ENCODE measurements at places on chromosomes 11 and 22. TPM values are rescaled to one million over a fixed set of nuclear protein-coding genes. Genes with fewer than 3 reads are reported as not detected.

GRCh38 chr11:79087238-79087960 lies 353.4 kb downstream of the TENM4 start:
- no peak for DNase-seq

DNA sequence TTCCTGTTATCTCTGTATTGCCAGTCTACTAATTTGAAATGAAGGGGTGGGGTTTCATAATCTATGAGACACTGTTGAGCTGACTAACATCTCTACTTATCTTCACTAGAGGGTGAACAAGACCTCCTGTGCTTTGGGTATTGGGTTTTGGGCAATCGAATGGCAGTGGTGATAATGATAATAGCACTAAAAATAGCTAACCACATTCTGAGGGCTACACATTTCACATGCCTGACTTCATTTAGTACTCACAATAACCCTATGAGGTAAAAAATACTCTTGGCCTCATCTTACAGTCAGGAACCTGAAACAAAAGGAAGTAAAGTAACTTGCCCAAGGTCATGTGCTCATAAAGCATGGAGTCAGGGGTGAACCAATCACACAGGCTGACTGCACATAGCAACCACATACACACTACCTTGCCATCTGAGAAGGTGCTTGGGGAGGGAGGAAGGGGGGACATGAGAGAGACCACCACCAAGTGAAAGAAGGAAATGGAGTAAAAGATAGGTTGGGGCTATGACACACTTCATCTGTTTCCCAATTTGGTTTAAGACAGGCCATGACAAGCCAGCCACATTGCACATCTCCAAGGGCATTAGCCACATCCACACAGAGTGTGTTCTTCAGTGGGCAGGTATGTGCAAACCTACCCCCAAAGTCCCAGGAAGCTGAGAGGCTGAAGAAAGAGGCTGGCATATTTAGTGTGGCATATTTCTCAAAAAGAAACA lies 387.6 kb upstream of the DDI1 start:
- no peak for DNase-seq

DNA sequence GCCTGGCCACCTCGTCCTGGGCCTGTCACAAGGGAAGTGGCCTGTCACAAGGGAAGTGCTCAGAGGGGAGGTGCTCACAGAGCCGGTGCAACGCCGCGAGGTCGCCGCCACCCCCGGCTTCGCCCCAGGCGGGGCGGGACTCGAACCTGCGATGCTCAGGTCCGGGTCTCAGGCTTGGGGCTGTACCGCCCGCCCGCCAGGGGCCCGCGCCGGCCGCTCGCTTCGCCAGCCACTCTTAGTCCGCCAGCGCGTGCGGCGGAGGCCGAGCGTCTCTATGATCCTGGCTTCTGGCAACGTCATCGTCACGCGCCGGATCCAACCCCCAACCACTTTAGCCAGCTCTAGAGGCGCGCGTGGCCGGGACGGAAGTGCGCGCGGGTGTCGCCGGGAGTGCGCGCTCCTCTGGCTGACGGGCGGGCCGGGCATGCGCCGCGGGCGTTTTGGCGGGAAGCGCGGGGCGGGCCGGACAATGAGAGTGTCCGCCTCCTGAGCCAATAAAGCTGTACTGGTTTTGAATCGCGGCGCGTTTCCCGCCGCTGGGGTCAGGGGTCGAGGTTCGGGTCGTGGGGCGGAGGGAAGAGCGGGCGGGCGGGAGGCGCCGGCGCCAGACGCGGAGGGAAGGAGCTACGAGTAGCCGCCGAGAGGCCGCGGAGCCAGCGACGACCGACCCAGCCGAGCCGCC lies at the start of gene TRMT2A:
Gene TRMT2A, minus strand, starts transcription at position 276 of the 682 bp plus-strand sequence. CDS start 320 bp downstream, outside the sequence.
- peak; percentile 97 for DNase-seq

GRCh38 chr11:14422052-14422813 lies 63.2 kb upstream of the RRAS2 start:
- DNase-seq = peak; percentile 60

GRCh38 chr11:9653871-9654270 lies 10.0 kb upstream of the SWAP70 start:
- no peak for DNase-seq

- DNase-seq = no peak
Observed at GRCh38 chr11:121445071-121445768, 6.9 kb upstream of the SORL1 start.

- DNase-seq = no peak
Observed at GRCh38 chr11:104704888-104705287, 193.4 kb downstream of the CASP12 start.

- peak; percentile 70 for DNase-seq
Observed at GRCh38 chr11:11842421-11843008, 743 bp downstream of the USP47 start.

DNA sequence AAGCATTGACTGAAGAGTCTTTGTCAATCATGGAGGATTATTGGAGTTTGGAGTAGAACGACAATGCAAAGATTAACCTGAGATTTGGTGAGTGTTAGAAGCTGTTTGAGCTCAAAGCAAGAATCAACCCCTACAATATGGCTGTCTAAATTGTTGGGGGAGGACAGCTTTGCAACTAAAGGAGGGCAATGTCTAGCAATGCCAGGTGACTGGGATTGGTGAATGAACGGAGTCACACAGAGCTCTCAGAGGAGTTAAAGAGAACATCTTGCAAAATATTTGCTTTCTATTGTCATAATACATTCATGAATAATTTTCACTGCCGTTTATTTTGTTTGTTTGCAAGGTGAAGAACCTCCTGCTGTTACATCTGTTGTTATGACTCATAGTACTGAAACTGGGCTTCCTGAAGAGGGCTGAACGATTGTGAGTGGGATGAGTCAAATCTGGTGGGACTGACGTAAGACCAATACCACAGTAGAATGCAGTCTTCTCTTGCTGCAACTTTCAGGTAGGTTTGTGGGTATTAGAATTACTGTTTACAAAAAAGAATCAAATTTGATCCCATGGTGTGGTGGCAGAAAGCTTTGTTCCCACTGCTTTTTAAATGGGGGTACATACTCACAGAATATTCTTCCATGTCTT lies 281.9 kb downstream of the CADM1 start:
- DNase-seq = no peak

DNA sequence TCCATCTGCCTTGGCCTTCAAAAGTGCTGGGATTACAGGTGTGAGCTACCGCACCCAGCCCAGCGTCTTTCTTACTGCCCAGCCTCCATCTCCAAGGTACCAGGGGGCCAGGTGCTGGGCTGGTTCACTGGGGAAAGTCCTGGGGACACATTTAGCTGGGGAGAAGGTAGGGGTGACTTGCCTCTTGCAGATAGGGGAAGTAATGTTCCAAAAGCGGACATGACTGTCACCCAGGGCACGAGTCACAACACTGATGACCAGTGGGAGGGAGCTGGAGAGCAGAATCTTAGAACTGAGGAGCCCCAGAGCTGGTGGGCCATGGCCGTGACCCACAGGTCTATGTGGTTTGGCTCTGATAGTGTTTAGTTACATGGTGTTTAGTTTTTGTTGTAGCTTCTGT lies 2.4 kb upstream of the SLC15A3 start:
- DNase-seq = no peak

- no peak for DNase-seq
Observed at GRCh38 chr11:10522921-10523320, 18.1 kb downstream of the RNF141 start.

DNA sequence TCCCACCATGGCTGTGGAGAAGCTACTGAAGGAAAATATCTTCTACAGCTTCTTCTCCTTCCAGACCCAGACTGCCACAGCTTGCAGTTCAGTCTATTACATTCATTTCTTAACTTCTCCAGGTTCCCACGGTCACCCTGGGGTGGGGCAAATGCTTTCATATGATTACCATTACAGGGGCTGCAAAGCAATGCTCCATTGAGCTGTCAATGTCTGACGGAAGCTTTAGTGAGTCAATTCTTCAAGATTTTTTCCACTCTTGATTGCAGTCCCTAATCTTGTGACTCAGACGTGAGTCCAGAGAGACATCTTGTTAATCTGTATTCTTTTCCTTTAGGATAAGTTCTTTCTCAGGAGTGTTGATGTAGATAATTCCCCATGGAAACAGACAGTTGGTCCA lies 233.4 kb upstream of the DDI1 start:
- DNase-seq = no peak

- DNase-seq = peak; percentile 50
Observed at GRCh38 chr11:67484847-67485311, 2.1 kb downstream of the AIP start.

DNA sequence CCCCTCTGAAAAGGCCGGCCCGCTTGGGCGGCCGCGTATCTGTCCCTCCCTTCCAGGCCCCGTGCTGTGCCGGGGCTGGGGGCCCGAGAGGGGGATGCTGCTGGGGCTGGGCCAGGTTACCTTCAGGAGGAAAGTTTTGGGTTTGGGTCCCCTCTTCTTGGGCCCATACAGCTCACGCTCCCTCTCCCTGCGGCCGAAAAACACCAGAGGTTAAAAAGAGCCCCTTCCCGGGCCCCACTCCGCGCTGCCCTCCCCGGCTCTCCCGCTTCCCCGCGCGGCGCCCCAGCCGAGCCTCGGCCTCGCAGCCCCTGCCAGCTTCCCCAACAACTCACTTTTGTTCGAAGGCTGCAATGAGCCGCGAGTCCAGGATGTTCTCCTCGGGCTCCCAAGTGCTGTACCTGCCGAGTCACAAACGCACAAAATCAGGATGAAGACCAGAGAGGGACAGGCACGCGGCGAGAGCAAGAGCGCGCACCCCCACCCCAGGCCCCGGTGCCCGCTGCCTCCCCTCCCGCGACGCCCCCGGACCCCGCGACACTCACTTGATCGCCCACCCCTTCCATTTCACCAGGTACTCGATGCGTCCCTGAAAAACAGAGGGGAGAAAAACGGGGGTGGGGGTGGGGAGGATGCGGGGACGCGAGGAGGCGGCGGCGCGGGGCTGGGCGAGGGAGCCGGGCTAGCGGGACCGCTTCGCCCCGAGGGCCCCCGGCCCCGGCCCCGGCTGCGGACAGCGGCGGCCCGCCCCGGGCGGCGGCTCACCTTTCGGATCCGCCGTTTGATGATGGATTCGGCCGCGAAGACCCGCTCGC lies 450 bp downstream of the CBX6 start:
- no peak for DNase-seq

DNA sequence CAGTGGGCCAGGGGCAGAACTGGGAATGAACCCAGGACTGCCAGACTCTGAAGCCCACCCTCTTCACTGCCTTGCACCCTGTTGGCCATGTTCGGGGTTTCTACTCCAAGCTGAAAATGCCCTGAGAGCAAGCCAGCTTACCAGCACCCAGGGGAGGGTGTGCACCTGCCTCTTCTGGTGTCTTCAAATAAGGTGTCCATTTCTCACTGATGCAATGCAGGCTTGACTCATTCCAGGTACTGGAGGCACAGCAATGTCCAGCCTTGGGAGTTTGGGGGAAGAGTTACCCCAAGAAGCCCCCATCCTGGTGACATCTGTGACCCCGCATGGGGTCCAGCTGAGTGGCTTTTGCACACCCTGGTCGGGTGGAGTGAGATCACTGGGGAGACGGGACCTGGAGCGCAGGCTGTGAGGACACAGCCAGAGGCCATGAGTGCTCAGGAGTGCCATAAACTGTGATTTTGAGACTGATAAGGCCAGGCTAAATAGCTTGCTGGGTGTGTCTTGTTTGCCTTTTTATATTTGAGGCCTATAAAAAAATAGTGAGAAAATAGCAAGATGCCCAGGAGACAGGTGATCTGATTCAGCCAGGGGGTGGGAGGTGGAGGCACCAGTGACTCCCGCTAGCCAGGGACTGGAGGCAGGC lies 4.6 kb upstream of the CERK start:
- no peak for DNase-seq

DNA sequence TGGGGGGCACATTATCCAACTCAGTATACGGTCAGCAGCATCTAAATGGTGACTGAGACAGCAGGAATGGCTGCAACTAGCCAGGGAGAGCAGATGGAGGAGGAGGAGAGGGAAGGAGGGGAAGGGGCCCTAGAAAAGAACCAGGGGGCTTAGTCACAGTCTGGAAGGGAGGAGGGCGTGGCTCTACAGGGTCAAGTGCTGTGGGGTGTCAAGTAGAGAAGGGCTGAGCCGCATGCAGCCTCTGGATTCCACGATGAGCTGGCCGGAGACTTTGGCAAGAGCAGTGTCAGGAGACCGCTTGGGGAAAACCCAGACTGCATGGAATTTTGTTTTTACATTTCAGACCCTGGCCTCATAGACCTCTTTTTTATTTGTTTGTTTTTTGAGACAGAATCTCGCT lies 25.8 kb upstream of the PPFIA1 start:
- no peak for DNase-seq

DNA sequence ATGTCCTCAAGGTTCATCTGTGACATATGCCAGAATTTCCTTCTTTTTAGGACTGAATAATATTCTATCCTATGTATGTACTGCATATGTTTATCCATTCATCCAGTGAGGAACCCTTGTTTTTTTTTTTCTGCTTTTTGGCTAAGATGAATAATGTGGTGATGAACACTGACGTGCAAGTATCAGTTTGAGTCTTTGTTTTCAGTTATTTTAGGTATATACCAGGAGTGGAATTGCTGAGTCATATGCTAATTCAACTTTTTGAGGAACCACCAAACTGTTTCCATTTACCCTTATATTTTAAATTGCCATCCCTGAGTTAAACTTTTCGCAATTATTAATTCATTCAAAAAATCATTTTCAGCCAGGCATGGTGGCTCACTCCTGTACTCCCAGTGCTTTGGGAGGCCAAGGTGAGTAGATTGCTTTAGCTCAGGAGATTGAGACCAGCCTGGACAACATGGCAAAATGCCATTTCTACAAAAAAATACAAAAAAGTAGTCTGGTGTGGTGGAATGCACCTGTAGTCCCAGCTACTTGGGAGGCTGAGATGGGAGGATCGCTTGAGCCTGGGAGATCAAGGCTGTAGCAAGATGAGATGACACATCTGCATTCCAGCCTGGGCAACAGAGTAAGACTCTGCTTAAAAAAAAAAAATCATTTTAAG lies 64.2 kb downstream of the MICAL2 start:
- no peak for DNase-seq

DNA sequence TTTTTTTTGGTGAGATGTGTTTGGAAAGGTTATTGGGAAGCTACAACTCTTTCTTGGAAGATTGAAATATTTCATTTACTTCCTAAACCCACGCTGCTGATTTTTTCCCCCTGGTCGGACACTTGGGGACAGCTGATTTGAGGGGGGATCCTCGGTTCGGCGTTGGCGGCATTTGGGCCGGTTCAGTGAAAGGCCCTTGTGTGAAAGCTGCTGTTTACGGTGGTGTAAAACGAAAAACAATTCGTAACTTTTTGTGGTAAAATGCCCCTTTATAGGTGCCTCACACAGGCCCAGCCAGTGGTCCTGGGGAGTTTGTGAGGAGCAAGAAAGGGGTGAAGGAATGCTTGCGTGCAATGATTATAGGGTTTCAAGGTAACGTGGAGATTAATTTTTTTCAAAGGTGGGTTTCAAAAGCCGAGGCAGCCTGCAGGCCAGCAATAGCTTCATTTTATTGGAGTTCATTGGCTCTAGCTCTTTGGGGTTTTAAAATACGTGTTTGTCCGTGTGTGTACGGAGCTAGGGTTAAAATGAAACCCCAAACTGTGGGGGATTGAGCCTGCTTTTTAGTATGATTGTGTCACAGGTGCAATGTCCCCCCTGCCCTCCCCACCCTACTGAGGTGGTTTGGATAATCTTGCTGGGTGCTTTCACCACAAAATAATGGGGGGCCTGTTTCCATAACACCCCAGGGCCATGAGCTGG lies 77.2 kb upstream of the PPARA start:
- no peak for DNase-seq

Gene PGA3
- not detected for total RNA-seq

Gene CLMP
- 0.74 TPM for total RNA-seq
